ENCODE measurements at places on chromosomes 13 and 19.

DNA sequence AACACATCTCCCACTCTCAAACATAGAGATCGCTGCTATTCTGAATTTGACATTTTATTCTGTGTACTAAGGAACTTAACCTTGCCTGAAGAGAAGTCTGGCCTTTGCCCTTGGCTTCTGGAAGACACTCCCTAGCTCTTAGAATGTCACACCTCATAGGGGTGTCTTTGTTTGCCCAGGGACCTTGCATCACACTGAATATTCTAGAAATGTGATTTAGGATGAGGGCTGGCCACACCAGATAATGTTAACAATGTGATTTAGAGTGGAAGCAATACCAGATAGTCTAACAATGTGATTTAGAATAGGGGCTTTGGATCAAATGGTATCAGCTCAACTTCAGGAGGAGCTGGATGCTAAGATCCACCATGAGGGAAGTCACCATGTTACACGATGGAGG, 6.6 kb downstream of the SIGLECL1 start:
- DNase-seq: no peak

- no peak for DNase-seq
Observed at GRCh38 chr19:2331601-2332246, 3.2 kb downstream of the SPPL2B start.

- no peak for DNase-seq
Observed at GRCh38 chr13:26133851-26134250, 82.0 kb upstream of the SHISA2 start.

DNA sequence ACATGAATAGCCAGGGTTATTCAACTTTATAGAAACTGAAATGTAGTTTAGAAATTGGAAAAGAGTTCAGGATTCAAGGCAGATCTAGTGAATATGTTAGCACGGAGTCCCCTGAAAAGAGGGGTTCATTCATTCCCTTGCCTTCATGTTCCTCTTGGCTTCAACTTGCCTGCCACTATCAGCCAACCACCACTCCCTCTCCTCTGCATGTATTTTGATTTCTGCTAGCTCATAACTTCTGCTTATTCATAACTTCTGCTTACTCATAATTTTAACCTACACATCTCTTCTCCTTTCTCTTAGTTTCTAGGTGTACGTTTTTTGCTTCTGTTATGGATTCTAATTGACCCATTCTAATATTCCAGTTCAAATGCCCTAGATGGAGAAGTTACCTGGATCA, 5.5 kb upstream of the SERTM1 start:
- no peak for DNase-seq

DNA sequence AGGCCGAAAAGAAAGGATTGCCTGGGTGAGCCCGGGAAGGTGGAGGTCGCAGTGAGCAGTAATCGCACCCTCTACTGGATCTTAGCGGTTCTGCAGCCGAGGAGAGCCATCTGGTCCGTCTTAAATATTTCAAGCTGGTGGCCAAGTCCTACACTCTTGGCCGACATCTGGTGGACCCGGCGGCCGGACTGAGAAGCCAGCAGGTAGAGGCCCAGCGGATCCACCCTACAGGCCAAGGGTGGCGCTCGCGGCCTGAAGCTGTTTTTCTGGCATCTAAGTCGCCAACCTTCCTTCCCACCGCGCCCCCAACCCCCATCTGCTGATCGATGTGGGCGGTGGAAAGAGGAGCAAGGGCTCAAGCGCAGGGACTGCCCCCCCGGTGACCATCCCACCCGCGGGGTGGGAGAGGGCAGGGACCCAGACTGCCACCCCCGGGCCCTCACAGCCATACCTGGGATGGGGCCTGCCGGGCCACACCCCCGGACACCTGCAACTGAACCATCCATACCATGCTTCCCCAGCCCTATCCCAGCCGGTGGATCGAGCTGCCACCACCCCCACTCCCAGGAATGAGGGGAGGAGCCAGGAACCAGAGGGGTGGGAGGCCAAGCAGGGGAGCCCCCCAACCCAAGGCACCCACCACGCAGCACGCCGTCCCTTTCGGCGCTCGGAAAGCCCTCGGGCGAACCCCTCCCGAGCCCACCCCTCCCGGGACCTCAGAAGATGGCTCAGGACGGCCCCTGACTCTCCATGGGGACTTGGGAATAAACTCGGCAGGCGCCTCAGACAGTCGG, 46.3 kb upstream of the ZNF730 start:
- DNase-seq: no peak

DNA sequence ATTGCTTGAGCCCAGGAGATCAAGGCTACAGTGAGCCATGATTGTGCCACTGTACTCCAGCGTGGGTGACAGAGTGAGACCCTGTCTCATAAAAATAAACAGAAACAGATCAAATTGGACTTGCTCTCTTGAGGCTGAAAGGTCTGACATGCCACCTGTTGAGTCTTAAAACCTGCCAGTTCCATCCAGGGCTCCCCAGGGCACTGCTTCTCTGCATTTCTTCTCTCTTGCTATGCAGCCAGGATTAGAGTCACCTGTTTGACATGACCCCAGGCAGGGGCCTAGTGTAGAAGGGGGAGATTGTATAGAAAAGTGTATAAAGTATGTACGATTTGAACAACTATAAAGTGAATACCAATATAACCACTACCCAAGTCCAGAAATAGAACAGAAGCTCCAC, 45.4 kb downstream of the ARHGAP35 start:
- no peak for DNase-seq

- peak; percentile 61 for DNase-seq
Observed at GRCh38 chr19:18160971-18161635, 8.1 kb downstream of the PIK3R2 start.

- peak; percentile 68 for DNase-seq
Observed at GRCh38 chr19:4066682-4067395, at the start of gene ZBTB7A. Gene ZBTB7A (minus strand): TSS chr19:4066899. CDS start chr19:4055232, 11,667 bp downstream.

DNA sequence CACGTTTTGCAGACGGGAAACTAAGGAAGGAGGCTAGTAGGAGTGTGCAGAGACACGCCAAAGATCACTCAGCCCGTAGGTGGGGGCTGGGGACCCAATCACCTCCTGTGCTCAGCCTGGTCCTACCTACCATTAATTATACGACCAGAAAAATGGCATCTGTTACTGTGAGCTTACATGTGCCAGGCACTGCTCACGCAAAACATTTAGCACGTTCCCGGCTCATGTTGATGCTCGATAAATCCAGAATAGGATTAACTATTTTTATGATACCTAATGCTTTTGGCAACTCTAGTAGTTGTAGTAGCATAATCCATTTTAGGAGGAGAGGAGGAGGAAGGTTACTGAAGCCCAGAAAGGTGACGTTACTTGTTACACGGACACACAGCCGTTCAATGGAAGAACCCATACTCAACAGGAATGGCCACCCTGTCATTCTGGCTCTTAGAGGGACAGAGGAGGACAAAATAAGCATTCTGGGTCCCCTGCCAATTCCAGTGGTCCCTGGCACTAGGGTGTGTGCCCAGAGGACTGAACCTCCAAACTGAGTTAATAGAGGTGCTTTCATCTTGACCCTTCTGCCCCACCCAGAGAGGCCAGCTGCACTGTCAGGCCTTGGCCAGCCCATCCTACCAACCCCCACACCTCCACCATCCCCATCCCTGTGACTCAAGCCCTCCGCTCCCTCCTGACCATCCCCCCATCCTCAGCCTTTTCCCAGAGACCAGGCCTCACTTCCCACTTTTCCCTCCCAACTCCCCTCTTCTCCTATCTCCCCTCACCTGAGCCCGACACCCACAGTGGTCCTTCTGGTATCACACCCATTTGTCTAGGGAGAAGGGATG, 5.0 kb upstream of the EML2 start:
- DNase-seq: no peak

- no peak for DNase-seq
Observed at GRCh38 chr13:100512422-100512821, 76.2 kb downstream of the GGACT start.

DNA sequence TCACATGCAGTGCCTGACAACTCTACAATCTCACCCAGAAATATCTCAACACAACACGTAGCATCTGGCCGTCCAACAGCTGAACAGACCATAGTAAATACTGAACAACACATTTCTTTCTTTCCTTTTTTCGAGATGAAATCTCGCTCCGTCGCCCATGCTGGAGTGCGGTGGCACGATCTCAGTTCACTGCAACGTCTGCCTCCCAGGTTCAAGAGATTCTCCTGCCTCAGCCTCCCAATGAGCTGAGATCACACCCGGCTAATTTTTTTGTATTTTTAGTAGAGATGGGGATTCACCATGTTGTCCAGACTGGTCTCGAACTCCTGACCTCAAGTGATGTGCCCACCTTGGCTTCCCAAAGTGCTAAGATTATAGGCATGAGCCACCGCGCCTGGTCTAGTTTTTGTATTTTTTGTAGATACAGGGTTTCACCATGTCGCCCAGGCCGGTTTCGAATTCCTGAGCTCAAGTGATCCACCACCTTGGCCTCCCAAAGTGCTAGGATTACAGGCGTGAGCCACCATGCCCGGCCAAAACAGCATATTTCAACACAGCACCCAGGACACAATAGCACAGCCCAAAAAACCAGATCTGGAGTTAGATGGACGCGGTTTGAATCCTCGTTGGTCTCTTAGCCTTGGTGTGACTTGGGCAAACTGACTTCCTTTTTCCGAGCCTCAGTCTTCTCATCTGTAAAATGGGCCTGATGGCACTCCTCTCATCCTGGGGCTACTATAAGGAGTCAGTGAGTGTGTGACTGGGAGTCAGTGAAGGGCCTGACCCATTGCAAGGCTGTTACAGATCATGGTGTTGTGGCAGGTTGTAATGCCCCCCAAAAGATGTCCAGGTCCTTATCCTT, 22.6 kb downstream of the CYP2A6 start:
- DNase-seq: no peak

DNA sequence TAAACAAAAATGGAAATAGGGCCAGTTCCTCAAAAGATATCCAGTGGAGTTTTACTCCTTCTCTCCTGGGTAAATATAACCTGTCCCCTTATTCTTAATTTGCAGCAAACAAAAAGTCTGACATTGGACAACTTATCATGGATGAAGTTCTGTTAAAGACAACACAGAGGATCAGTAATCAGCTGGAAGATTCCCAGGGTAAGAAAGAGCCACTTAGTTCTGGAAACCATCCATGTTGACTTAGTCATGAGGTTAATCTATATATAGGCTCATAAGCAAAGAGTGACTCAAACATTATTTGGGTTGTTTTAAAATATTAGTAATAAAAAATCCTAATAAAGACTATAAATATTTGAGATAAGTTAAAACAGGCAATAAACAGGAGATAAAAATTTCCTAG, 40.5 kb upstream of the EBPL start:
- DNase-seq: no peak

DNA sequence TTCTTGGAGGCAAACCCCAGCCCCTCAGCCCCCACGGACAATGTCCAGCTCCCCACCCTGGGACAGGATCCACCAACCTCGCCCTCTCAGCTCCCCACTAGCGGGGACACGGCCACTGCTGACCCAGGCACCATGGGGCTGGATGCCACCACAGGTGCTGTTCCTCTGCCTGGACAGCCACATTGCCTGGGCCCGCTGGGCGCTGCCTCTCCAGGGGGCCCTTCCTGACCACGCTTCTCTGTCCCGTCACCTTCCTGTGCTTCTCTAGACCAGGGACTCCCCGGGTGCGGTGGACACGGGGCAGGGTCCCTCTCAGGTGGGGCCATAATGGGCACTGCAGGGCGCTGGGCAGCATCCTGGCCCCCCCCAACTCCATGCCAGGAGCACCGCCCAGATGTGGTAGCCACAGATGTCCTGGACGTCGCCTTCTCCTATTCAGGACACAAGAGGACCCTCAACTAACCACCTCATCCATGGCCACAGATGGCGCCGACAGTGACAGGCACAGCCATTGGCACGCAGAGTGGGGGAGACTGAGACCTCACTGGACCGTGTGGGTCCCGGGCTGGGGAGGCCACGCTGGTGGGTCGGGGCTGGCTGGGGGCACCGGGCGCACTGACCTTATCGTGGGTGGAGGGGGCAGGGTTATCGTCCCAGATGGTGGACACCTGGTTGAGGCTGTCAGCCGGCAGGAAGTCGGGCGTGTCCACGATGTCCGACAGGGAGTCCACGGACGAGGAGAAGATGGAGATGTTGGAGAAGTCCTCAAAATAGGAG, 23.4 kb downstream of the GPX4 start:
- no peak for DNase-seq

- DNase-seq: no peak
Observed at GRCh38 chr13:109577191-109577700, 209.1 kb downstream of the IRS2 start.

GRCh38 chr13:21336609-21337349, 122.3 kb downstream of the ZDHHC20 start:
- DNase-seq: no peak

GRCh38 chr13:45402641-45403040, 15.5 kb downstream of the SLC25A30 start:
- no peak for DNase-seq

GRCh38 chr13:70490320-70490935, 382.2 kb upstream of the KLHL1 start:
- no peak for DNase-seq

DNA sequence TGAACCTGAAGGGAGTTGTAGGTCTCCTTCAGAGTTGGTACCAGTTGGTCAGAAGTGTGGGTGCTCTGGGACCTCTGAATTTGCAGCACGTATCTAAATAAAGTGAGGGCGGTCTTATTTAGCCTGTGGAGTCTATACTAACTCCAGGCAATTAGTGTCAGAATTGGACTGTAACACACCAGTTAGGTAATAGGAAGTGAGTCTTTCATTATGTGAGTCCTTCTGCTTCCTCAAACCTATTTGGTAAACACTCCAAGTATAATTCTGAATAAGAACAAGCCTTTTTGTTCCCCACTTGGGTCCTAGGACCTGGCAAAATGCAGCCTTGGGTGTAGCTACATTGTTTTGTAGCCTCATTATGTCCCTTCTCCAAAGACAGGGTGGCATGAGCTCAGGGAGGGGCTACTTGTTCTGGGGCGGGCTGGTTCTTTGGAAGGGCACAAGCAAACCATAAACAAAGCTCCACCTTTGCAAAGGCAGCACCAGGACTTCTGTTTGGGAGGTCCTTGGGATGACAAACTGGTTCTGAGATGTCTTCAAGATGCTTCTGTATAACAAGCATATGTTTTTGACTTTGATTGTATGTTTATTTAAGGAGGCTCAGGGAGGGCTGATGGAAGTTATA, 418.0 kb downstream of the ZNF536 start:
- no peak for DNase-seq

DNA sequence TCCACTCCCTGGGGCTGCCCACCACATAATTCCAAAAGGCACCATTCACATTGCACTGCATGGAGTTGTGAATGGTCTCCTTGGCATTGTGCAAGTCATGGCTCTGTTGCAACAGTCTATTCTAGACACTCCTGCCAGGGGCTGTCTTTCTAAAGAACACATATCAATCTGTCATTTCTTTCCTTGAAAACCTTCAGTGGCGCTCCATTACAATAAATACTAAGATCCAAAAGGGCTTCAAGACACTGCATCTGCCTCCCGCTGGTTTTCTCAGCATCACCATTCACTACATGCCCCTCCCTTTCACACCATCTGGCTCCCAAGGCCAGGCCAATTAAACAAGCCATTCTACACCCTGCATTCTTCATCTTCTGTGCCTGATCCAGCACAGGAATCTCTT, 32.2 kb upstream of the TM9SF2 start:
- DNase-seq: no peak

DNA sequence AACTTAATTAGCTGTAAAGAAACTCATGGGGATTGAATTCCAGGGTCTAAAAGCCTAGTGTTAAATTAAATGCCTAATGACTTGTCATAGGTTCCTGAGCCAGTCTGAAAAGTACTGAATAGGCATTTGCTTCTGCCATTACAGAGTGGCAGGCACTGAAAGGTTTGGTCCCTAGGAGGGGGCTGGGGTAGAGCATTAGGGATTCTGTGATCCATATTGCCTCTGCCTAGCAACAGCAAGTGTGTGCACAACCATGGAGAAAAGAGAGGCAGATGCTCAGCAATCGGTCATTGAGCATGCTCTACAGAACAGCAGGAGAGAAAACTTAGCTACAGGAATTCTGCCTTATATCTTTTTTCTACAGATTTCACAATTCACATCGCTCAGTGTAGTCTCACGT, 133.5 kb downstream of the TRPC4 start:
- no peak for DNase-seq
